ENCODE measurements at places on chromosomes 6 and 20.
A peak's percentile ranks its signal among the peaks of the same experiment; 100 is the strongest.

GRCh38 chr6:25670208-25670607 is 18.2 kb downstream of the SCGN start:
- DNase-seq: no peak

- no peak for DNase-seq
These were observed 195.2 kb downstream of the LY86 start for GRCh38 chr6:6783721-6784120.

DNA sequence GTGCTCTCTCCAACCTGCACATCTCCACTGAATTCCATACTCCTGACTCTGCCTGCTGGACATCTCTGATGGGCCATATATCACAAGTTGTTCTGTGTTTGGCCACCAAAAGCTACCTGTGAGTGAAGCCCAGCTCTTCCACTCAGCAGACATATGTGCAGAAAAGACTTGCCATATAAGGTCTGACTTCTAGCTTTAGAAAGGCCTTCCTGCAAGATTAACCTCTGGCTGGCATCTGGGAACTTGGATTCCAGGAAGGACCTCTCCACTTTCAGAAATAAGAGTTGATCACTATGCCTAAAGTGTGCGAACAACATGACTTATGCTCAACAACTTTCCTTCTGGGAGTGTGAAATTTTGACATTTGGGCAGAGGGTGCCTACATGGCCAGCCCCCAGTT is 113.7 kb downstream of the TNFAIP3 start:
- no peak for DNase-seq

DNA sequence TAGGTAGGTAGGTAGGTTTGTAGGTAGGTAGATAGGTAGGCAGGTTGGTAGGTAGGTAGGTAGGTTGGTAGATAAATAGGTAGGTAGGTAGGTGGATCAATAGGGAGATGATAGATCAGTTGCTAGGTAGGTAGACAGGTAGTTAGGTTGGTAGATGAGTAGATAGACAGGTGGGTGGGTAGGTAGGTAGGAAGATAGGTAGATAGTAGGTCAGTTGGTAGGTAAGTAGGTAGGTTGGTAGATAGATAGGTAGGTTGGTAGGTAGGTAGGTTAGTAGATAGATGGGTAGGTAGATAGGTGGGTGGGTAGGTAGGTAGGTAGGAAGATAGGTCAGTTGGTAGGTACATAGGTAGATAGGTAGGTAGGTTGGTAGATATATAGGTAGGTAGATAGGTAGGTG is 72.0 kb upstream of the PDE10A start:
- no peak for DNase-seq

GRCh38 chr6:42339991-42340401 is 111.7 kb downstream of the TRERF1 start:
- no peak for DNase-seq

GRCh38 chr6:34601706-34602105 is 45.6 kb upstream of the SPDEF start:
- DNase-seq: no peak

DNA sequence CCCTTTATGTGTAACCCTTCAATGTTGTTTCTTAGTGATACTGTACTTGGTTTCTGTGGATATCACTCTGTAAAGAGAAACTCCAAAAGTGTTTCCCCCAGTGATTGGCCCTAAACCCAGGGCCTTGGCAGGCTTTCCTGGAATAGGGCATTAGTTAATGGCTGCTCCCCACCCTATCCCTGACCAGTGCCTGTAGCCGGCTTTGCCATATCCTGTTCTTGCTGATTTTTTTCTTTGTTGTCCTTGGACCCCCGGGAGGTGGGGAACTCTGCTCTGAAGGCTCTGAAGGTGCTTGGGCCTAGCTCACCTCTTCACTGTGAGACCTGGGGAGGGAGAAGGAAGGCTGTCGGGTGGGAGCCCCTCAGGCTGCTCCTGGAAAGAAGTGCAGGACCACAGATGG is 120.1 kb downstream of the TCP11 start:
- DNase-seq: no peak

DNA sequence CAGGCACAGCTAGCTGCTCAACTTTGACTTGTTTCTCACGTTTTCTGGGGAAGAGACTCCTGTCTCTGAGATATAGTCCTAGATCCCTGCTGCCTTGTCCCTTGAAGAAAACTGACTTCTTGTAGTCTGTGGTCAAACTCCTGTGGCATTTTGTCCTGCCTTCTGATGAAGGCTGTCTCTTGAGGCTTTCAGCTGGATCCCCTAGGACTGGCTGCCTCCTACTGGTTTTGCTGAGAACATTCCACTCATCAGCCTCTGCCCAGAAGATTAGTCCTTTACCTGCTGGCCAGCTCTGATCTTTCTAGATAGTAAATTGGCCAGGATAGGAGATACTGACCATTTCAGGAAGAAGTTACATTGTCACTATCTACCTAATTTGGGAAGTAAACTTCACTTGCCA is 71.9 kb upstream of the CNR1 start:
- DNase-seq: no peak

- no peak for DNase-seq
These were observed 2.9 kb downstream of the GSS start for GRCh38 chr20:34952671-34953070.

DNA sequence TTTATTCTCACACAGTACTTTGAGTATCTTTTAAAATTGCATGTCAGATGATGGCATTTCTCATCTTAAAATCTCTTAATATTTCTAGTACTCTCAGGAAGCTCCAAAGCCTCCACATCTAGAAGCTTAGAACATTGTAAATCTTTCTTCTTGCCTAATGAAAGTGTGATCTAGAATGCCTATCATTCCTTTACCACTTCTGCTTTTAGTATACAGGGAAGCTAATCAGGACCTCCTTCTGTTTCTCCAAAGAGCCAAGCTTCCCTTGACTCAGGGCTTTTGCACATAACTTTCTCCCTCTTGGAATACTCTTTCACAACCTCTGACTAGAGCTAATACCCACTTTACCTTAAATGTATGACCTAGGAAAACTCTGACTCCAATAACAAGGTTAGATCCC is 7.5 kb upstream of the ELOVL4 start:
- no peak for DNase-seq

- DNase-seq: no peak
These were observed 1.5 kb upstream of the HMGN4 start for GRCh38 chr6:26536571-26537159.

DNA sequence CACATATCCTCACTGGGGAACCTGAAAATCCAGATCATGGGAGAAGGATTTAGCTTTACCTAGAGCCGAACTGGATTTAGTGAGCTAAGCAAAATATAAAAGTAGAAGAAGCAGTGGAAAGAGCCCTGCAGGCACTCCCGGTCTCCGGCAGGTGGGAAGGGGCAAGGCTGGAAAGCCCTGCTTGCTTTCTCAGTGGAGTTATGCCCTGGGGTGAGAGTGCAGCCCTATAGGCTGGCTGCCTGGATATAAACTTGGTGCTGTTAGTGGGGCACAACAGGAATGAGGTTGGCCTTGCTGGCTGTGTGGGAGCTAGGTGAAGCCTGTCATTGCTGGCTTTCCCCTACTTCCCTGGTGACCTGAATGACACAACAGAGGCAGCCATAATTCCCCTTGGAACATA is 122.0 kb downstream of the CDK19 start:
- no peak for DNase-seq

- DNase-seq: no peak
These were observed 53.9 kb downstream of the ADNP start for GRCh38 chr20:50877232-50877743.

DNA sequence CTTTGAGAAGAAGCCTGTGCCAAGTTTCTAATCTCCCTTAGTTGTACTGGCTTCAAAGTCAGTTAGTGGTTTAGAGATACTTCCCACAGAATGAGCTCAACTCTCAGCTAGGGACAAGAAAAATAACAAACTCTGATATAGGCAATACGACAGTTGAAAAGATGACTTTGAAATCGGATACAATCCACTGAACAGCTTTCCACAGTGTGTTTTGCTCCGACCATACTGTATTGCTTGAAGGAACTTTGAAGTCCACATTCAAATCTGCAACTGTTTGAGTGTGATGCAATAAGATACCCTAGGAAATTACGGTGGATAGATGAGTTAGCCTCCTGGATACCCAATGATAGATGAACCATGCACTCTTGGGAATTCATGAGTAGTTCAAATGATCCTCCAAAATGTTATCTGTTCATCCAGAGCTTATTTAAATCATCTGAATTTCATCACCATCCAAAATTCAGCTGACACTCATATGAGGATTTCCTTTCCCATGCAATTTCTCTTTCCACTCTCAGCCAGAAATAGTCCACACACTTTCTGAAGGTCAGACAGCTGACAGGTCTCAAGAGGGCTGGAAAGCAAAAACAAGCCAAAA is 443.8 kb downstream of the HAO1 start:
- DNase-seq: no peak

DNA sequence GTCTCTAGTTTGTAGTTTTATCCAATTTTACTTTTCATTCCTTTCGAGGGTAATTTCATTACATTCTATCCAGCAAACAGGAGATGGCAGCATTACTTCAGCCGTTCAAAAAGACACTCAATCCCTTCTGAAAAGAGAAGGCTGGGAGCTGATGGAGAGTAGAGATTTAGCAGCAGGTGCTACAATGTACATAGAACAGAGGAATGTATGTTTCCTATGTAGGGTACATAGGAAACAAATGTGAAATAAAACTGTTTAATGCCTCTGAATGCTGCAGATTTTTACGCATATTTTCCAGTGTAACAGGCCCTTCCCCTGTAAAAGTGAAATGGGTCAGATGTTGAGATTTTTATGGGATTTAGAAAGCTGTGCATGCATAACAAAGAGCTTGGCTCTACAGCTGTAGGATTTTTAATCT is 16.0 kb downstream of the RPS12 start:
- no peak for DNase-seq

GRCh38 chr6:169223006-169223405 is 30.6 kb downstream of the THBS2 start:
- no peak for DNase-seq

DNA sequence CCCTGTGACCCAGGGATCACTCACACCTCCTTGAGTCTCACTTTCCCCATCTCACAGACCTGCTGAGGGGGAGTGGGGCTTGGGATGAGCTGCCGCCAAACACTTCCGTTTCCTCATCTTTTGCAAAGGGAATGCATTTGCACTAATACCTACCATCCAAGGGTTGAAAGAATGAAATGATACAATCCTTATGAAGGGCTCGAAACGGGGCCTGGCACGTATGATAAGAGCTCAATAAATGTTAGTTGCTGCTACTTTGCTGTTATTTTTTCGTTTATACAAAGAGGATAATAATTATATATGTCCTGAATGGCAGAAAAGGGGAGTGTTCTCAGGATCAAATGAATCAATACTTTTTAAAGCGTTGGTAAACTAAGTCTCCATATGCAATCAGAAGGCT is 6.1 kb upstream of the TFAP2D start:
- no peak for DNase-seq

DNA sequence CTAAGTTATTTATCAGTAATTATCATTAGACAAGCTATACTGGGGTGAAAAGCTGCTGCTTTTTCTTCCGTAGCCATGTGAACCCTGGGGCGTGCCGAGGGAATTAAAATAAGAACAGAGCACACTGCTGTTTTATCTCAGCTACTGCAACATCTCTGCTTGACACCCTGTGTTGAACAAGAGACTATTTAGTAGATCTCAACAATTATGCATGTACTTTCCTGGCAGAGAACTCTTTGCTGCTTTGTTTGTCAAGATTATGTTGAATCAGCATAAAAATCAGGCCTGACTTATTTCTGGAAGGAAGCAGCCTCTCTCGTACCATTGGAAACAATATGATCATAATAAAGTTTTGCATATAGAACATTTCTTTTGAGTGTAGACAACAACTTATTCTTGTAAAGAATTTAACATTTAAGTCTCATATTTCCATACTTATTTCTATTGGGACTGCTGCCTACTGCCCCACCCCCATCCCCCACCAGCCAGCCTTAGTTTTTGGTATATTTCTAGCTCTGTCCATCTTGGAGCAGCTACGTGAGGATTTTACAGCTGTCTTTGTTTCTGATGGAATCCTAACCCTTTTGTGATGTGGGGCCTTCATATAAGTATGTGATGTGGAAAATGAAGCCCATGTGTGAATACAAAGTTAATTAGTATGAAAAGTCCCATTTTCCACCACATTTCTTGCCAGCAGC is 1011.4 kb downstream of the KIF16B start:
- no peak for DNase-seq

- no peak for DNase-seq
These were observed 15.9 kb downstream of the KIF25 start for GRCh38 chr6:168013250-168013915.

DNA sequence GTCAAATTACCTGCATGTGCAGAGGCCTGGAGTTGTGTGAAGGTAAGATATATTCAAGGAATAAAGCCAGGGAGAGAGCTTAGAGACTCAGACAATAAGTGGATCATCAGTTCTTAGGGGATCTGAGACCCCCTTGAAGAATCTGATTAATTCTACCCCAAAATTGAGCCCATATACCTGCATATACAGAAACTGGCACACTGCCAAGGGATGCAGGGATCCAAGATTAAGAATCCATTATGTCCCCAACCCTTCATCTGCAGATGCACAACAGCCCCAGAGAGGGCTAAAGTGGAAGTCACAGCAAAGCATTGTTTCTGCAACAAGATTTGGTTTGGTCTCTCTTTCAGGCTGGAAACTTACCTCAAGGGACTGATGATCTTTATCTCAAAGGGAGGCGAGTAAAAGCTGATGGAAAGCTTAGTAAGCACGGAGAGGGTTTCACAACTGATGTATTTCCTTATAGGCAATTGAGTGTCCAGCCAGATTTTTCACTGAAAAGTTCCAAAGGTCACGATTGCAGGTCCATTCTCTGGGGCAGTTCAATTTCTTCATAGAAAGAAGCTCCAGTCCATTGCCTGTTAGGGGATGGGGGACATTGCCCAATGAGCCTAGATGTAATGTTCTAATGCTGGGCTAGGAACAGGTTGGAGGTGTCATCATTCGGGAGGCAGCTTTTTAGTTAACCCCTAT is 20.9 kb upstream of the STK35 start:
- DNase-seq: no peak

DNA sequence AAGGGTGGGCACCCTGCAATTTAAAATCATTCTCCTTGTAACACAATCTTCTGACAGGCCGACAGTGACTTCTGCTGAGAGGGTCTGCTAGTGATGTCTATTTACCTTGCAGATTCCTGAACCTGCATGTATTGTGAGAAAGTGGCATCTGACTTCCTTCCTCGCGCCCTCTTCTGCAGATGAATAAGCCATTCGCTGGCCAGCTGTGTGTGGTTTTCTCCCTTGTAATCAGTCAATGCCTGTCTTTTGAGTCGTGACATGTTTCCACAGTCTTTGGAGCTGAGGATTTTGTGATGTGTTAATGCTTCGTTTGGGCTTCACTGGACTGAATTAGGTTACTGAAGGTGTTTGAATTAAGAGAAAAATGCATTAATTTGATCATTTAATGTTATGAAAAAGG is 125.3 kb downstream of the GRM1 start:
- no peak for DNase-seq

- DNase-seq: no peak
These were observed 12.7 kb downstream of the DPPA5 start for GRCh38 chr6:73341335-73341734.

DNA sequence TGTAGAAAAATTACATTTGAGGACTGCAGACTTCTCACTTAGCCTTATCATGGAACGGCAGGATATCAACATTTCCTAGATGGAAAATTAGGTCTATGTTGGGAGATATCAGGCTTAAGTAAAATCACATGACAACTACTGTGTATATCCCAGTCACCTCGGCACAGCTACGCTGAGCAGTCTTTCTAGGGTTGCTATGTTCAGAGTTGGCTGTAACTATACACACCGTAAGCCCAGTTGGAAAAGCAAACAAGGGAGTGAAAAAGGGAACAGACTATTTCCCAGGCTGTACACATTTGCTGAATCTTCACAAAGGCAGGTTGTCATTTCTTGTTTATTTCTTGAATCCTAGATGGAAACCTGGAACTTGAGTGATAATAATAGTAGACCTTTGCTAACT is 80.7 kb upstream of the PTPRK start:
- DNase-seq: no peak

GRCh38 chr20:63567386-63568169 is 6.5 kb downstream of the HELZ2 start:
- peak; percentile 30 for DNase-seq

Measured in activated gamma-delta T cell treated with anti-CD3 and anti-CD28 coated beads, Interleukin-2, amount 50 U/mL, for 16 hours (primary cell).